ENCODE measurements at places on chromosomes 5 and 9.

DNA sequence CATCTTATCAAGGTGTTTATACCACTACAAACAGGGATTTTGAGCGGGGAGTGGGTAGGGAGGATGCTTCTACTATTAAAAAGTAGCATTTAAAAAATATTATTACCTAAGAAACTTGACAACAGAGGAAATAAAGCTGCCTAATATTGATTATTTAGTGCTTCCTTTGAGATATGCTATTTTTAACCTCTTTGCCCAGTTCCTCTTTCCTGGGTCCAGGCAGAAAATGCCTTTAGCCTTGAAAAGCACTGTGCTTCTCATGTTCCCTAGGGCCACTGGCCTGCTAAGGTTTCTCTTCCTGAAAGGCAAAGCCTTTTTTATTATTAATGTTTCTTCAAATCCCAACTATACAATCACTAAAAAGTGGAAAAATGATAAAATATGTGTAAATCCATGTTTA is 217.2 kb upstream of the HAPLN1 start:
- no peak for DNase-seq

GRCh38 chr5:88873447-88873846 is 9.5 kb downstream of the MEF2C start:
- no peak for DNase-seq

DNA sequence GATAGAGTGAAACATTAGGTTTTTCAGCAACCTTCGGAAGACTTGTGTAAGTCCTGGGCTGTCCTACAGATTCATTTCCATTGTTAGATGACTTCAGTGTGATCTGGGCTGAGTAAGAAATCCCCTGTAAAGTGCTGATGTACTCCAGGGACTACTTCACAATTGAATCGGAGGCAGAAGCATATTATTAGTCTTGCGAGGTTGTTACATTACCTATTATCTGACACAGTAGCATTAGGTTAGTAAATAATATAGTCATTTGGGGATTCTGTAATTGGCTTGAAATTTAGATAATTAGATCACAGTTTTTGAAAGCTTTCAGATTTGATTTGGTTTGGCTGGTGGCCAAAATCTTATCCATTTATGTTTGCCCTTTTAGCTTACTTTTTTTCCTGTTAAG is 62.4 kb downstream of the DMRT1 start:
- DNase-seq: no peak

DNA sequence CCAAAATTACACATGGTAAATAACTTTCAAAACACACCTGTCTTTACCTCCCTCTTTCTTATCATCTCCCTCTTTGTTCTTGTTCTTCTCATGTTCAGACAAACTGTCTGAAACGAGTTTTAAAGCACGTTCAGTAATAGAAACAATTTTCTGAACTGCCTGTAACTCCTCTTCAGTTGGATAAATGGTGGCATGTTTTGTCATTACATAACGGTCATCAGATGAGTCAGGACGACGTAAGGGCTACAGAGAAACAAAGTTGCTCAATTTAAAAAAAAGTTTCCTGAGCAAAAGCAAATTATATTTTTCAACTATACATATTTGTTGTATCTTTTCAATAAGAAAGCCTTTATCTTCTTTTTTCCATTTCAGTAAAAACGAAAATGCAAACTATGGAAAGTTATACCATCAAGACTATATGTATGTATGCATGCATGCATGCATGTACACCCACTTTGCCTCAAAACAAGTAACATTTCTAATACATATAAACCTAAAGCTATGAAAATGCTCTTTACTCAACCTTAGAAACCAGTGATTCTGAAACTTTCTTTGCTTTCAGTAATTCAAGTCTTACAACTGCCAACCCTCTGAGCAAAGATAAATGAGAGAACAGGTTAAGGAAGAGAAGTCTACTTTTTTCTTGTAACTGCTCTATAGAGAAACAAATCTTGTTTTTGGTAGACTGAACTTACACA is 56.0 kb downstream of the ZFR start:
- no peak for DNase-seq

- no peak for DNase-seq
Measured at GRCh38 chr9:93452710-93453046, 703 bp downstream of the FAM120AOS start.

DNA sequence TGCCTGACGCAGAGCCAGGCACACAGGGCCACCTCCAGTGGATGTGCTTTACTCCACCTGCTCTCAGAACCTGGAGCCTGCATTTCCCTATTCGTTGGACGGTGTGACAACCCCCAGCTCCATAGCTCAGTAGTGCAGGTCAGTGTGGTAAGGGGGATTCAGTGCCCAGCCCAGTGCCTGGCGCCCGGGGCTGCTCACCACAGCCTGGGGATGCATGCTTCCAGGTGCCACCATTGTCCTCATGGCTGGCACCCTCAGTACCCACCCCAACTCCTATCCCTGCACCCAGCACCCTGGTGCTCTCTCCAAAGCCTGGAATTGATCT is 32.8 kb upstream of the ADAMTS2 start:
- DNase-seq: no peak

GRCh38 chr9:35660966-35661415 is 2.9 kb downstream of the CCDC107 start:
- DNase-seq: no peak

GRCh38 chr5:58961631-58962280 is 378.9 kb downstream of the RAB3C start:
- DNase-seq: no peak

DNA sequence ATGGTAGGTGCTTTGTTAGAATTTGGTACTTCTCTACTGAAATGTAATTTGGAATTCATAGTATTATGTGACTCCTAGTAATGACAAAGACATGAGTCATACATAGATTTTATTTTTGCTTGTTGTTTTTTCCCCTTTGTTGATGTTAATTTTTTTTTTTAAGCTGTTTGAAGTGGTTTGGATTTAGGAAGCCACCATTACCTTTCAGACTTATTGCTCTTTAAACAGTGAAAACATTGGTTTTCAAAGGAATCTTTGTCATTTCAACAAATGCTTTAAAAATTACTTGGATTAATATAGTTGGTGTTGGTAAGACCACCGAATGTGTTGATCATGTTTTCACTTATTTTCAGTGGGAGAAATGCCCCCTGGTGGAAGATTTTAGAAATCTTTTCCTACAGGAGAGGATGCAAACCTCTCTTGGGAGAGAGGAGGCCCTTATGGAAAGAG is 170.1 kb upstream of the PITX1 start:
- DNase-seq: no peak

- peak; percentile 28 for DNase-seq
Measured at GRCh38 chr5:112186401-112186990, 232.6 kb downstream of the EPB41L4A start.

GRCh38 chr5:3734632-3735031 is 139.0 kb downstream of the IRX1 start:
- no peak for DNase-seq

DNA sequence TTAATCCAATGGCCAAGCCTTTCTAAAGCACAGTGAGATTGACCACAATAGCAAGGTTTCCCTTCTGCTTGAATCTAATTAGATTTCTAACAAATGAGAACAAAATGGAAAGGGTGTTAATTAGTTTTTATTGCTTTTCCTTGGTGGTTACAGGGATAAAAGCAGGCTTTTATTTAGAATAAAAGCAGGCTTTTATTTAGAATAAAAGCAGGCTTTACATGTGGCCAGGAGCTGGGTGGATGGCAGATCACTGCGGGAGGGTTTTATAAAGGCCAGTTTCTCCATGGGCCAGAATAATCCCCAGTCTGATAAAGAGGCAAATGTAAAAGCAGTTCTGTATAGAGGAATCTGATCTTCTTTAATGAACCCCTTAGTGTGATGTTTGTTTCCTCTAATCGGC is 470.2 kb downstream of the TMEM232 start:
- DNase-seq: no peak

GRCh38 chr9:115164511-115164974 is 46.6 kb upstream of the TNC start:
- DNase-seq: no peak

- DNase-seq: no peak
Measured at GRCh38 chr5:45800331-45800730, 104.2 kb upstream of the HCN1 start.

DNA sequence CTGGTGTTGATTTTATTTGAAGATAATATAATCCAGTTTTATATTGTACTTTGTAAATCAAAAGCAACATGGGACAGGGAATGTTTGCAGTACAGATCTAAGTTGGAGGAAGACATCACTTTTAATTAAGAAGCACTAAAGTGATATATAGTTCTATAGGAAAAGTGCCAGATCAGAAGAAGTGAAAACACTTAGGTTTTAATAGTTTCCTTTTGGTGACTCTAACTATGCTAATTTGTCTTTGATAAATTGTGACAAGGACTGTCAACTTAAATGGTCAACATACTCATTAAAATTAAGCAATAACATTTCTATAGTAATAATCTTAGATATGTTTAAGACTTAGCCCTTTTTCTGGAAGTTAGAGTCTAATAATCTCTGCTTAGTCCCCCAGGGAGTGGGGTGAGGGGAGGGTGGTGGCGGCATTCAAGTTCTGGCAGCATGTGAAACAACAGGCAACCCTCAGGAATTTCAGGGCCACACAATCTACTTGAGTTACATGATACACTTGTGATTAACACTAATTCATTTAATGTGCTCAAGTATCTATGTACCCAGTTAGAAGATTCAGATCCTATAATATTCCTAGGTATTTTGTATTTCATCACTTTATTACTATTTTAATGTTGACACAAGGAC is 1026.5 kb downstream of the NR2F1-AS1 start:
- DNase-seq: no peak

DNA sequence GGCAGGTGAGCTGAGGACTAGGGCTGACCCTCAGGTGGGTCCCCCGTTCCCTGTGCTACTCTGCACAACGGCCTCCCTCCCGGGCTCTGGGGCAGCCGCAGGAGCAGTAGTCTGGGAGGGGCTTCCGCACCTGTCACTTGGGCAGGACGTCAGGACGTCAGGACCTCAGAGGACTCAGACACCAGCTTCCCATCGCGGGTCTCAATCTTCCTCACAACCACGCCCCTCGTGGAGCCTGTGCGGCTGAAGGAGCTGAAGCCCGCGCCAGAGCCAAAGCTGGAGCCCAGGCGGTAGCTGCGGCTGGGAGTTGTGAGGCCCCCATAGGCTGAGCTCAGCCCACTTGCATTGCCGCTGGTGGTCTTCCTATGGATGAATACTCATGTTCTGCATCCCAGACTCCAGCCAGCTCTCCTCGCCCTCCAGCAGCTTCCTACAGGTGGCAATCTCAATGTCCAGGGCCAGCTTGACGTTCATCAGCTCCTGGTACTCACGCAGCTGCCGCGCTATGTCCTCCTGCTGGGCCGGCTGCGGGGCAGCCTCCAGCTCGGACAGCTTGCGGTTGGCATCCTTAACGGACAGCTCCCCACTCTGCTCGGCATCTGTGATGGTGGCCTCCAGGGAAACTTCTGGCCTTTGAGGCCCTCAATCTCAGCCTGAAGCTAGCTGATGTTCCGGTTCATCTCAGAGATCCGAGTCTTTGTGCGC is 381.4 kb upstream of the RGMB start:
- no peak for DNase-seq

DNA sequence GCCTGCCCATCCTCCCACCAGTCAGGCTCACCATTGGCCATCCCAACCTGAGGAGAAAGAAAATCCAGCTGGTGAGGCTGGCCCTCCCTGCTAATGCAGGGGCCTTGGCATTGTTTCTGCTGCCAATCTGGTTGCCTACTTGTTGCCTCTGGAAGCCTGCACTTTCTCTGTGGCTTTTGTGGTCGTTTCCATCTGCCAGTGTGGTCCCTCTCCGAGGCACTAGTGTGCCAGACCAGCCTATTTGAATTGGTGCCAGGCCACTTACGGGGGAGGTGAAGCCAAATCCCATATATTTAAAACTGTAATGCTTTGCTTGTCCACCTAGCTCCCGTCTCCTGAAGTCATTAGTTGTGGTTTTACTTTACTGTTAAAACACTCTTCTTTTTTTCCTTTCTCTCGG is 213.4 kb upstream of the ADAMTSL1 start:
- DNase-seq: no peak

DNA sequence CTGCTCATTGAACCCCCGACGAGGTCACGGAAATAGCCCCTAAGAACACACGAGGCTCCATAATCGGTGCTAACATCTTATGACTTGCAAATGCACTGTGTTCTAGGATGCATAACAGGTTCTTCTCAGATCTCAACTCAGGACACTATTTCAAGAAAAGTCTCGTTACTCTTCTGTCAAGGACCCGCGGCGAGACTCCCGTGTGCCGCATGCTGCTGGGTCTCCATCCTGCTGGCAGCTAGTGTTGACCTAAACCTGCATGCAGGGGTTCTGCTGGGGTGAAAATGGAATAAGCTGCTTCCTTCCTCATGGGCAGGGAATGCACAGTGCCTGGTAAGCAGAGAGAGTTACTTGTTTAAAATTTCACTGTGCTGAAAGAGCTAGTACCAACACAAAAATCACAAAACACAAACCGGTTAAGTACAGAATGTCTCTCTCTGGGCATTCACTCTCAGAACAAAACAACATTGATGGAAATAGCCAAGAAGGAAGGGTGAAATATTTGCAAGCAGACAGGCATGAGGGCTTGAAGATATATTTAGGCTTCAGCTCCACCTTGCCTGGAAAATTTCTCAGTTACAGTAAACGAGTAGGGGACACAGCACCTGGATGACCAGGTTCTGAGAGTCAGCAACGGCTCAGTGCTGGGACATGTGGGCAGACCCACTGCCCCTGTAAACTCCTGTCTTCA is 416.5 kb downstream of the GADD45G start:
- DNase-seq: no peak

Measured in left renal cortex interstitium (tissue), 4 donors.